ENCODE measurements at places on chromosomes 11 and 22.

GRCh38 chr11:58647866-58648265 lies 25.4 kb downstream of the CNTF start:
- DNase-seq, result no peak

- no peak for DNase-seq
These were observed 100.7 kb upstream of the SEZ6L start for GRCh38 chr22:26068571-26068970.

DNA sequence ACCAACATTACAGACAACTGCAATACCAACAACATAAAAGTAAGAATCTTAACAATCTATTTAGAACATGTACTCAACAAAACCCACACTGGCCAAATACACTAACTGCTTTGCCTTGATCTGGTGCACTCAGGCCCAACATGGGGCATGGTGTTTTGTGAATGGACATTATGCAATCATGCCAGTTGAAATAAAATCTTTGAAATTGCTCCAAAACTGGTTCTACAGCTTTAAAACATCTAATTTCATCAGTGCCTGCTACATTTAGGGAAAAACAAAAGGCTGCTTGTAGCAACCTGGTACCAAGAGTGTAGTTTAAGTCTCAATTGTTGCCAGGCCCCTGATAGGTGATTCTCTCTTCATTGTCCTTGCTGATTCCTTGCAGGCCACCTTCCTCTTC lies 3.3 kb upstream of the CTR9 start:
- DNase-seq, result no peak

GRCh38 chr11:9399466-9399865 lies 15.0 kb downstream of the IPO7 start:
- DNase-seq, result no peak

GRCh38 chr11:92022499-92022898 lies 202.1 kb upstream of the FAT3 start:
- no peak for DNase-seq
